Stimulated activated CD4-positive, alpha-beta T cell treated with anti-CD3 and anti-CD28 coated beads, Interleukin-15, amount 100 ng/mL, for 48 hours (primary cell): ENCODE measurements at places on chromosomes 11 and 22.

DNA sequence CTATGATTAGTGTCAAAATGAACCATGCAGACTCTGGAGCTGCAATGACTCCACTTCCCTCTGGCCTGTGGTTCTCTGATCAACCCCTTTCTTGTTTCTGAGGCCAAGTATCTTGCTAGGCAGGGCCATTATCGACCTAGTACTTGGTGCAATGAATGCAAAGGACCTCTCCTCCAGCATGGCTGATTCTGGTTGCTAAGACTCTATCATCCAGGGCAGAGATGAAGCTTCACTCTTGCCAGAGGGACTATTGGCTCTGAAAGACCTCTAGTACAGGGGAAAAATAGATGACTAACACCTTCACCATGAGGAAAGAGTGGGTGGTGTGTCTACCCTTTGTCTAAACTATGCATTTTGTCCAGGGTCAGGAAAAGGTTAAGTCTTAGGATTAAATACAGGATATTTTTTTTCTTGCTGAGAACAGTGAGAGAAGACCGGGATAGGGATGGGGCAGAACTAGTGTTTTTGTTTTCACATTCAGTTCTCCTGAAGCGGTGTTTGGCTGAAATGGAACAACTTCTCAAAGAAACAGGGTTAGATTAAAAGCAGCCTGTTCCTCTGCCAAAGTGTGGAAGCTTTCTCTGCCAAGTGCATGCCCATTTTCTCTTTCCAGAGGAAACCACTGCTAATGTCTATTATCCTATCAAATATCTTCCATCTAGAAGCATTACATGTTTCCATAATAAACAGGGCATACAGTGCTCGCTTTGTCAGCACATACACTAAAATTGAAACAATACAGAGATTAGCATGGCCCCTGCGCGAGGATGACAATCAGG is 5.0 kb upstream of the MTFP1 start:
- no peak for DNase-seq

- DNase-seq, result no peak
These were observed 108.3 kb upstream of the KIRREL3 start for GRCh38 chr11:127108838-127109237.

DNA sequence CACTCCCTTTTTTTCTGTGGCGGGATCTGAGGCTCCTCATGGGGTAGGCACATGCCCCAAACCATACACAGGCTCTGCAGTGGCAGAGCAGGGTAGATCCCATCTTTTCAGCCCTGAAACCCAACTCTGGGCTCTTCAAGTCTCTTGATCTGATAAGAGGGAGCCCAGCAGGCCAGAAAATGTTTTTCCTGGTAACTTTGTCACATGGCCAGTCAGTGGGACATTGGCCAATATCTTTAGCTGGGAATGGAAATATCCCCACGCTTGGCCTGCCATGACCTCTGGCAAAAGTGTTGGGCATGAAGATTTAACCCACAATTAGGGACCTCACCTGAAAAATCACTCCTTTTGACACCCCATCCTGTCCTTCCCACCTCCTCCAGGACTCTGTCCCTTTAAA is 8.1 kb downstream of the INPP5J start:
- no peak for DNase-seq

DNA sequence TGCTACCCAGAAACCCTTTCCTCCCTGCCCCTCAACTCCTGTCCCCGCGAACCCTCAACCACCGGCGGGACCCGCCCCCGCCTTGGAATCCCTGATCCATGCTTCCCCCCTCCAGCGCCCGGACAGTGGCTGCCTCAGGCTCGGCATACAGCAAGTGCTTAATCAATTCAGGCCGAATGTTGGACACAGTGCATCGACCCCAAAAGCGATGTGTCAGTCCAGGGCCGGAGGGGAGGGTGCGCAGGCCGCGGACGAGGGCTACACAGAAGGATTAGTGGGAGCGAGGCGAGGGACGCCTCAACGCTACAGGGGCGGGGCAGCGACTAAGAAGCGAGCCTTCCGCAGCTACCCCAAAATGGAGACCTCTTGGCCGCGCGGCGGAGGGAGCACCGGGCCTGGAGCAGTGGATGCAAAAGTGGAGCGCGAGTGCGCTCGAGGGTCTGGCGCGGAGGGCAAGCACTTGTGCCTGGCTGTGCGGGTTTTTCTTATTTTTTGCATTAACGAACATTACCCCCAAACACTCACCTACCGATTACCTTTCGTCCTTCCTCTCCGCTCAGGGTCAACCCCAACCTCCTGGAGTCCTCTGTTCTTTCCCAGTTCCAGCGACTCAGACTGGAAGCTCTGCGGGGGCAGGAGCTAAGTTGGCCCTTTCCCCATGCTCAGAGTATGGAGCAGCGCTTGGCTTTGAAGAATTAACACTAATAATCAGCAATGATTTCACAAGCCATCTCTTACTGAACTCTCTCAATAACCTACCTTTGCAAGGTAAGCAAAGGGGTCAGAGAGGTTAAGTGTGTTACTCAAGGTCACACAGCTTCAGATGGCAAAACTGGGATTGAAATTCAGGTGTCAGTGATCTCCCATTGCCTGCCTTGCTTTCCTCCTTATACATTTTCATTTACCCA is 30.0 kb upstream of the WNT11 start:
- peak; percentile 30 for DNase-seq

- no peak for DNase-seq
These were observed 147.8 kb downstream of the ENTHD1 start for GRCh38 chr22:39745789-39746188.

- no peak for DNase-seq
These were observed 30.8 kb downstream of the ZNRF3 start for GRCh38 chr22:28914201-28914600.

DNA sequence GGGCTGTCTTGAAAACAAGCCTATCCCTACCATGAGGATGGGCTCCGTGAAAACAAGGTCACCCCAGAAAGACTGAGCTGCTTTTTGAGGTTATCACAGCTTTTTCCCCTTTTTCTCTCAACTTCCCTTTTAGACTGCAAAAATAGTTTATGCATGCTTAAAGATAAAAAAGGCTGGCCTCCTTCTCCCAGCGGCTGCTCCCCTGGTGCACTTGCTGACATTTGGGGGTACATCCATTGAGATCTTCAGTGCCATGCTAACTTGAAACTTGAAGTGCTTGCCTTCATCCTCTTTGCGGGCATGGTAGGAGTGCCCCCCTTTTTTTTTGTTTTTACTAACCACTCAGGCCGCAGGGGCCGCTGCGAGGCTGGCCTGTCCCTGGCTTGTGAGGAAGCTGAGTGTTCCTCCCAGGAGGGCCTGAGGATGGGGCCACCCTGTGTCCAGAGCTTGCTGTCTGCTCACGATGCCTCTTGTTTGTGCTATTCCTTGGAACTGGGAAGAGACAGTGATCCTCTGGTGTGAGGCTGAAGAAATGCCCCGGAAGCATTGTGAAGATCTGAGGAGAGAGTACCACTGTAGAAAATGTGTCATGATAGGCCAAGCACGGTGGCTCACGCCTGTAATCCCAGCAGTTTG is 2.2 kb downstream of the TANGO2 start:
- no peak for DNase-seq

DNA sequence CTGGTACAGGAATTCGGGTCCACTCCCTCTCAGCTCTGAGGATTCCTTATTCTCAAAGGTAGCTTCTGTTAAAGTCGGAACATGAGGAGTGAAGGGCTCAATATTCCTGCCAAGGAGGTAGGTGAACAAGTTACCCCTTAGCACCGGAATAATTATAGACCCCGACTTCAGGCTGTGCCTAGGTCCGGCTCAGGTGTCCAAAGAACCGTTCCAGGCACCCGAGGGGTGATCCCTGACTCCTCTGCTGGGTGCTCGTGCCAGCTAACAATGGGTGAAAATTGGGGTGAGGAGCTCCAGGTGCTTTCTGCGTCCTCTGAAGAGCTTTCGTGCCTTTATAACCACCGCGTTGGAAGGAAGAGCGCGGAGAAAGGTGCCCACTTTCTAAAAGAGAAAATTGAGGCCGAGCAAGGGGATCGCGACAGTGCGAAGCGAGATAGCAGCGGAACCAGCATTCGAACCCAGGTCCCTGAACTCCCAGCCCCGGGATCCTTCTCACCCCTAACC is 393 bp downstream of the CYB561A3 start:
- no peak for DNase-seq

- DNase-seq, result no peak
These were observed 193.1 kb upstream of the PITPNB start for GRCh38 chr22:28112190-28112544.

- DNase-seq, result no peak
These were observed 248.1 kb downstream of the CNTN5 start for GRCh38 chr11:99268886-99269285.

- DNase-seq, result no peak
These were observed 1.9 kb upstream of the BUD13 start for GRCh38 chr11:116774661-116775060.

DNA sequence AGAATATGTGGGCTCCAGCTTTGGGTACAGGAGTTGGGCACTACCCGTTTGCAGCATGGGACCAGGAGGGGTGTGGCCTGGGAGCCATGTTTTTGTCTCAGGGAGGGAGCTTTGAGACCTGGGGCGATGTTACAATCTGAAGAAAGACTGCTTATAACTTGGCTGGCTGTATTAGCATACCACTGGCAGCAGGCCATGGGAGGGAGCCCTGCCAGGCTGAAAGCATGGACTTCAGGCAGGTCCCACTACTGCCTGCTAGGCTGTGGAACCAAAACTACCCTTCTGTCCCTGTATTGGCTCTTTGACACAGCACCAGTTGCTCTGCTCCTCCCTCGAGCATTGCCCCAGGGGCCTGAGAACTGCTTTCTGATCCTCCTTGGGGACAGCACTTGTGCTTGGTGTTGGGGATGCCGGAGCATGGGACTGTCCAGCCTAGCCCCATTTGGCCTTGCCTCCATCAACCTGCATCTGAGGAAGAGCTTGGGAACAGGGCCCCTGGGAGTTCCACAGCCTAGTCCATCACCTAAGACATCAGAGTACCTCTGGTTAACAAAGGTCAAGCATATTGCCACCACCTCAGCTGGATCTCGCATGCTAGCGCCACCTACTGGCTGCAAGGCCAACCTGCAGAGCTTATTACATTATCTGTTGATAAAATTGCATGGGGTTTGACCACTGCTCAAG is 217.4 kb downstream of the SBF2 start:
- peak; percentile 5 for DNase-seq

DNA sequence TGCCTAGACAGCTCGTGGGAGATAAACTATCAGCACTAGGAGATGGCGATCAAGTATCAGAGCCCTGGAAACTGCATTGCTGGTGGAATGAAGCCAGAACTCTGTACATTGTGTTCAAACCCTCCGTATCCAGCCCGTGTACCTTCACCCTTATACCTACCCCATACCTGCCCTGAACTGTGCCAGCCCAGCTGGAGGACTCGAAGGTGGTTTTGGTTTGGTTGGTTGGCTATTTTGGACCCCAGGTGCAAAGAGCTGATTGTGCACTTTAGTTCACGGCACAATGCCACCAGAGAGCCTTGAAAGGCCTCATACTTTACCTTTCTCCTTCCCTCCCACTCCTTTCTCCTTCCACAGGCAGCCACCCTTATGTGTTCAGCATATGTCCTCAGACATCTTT is 16.0 kb downstream of the FAM83F start:
- no peak for DNase-seq

DNA sequence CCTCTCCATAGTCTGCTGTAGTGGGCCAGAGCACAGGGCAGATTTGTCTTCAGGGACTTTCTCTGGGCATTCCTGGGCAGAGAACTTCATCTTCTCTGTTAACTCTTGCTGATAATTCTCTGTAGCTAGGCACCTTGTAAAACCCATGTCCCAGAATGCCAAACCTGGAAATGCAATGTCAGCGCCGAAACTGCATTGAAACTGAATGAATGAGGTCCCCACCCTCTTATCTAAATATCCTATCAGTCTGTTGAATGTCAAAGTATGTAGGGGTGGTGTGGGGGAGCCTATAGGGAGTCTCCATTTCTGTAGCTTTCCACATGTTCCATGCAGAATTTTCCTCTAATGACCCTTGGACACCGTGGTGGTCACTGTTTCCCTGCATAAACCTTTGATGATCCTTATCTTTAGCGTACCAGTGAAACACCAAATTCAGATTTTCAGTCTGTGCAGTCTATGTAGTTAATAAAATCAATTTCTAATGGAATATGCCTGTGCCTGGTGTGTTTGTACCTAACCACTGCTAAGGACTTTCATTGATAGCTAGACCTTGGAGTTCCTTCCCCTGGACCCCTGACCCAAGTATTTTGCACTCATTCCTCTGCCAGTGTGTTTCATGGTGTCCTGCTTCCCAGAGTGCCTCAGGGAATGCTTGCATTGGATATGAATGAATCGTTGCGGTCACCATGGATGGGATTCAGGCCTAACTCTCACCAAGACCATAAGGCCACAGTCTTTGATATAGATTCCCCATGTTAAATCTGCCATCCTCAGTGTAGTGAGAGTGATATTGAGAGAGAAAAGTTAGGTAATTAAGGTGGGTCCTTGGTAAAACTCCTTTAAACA is 2.5 kb upstream of the CABIN1 start:
- no peak for DNase-seq

DNA sequence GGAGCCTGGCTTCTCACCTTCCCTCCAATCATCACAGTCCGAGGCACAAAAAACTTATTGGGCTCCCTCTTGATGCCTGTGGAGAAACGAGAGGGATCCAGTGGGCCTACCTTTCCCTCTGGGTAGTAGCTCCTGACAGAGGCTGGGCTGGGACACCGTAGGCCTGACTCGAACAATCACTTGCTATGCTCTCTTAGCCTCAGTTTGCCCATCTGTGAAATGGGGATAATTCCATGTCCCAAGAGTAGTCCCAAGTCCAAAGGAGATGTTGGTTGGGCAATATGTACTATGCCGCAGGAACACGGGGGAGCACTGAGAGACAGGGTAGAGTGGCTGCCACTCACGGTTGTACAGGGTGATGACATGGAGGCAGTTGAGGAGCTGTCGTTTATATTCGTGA is 7.6 kb upstream of the RASGRP2 start:
- DNase-seq, result no peak

DNA sequence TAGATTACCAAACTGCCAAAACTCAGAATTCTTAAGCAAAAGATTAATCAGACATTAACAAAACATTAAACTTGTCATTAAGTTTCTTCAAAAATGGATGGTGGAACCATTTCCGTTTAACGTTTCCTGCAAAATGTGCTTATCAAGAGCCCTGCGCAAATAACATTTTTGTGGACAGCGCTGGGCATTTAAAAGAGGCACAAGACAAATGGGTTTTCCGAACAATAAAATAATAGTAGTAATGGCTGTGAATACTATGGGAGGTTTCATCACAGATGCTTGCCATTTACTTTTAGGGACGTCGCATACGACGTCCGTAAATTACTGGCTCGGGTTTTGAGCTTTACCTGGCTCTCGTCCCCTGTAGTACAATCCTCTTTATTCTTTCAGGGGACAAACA is 1.1 kb downstream of the NPAT start:
- no peak for DNase-seq
